Omental fat pad (tissue), 4 donors: ENCODE measurements at places on chromosomes 13 and 19. TPM values are rescaled to one million over a fixed set of nuclear protein-coding genes. Genes with fewer than 3 reads are reported as not detected.

DNA sequence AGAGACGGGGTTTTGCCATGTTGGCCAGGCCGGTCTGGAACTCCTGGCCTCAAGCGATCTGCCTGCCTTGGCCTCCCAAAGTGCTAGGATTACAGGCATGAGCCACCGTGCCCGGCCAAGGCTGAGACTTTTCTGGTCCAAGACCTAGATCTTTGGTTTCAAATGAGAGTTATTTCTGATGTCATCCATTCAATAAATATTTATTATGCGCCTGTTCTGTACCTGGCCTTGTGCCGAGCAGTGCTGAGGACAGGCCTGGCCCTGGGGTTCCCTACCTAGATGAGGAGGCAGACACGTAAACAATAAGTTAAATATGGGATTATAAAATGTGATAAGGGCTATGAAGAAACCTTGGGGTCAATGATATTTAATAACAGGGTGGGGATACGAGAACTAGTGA, 4.5 kb downstream of the RELB start:
- no peak for DNase-seq

Gene POMP
- 79.6 TPM for total RNA-seq

Gene GET3
- 44.4 TPM for total RNA-seq

GRCh38 chr13:29504691-29505090, 90.8 kb downstream of the SLC7A1 start:
- no peak for DNase-seq

Gene ALOX5AP
- total RNA-seq, result 45.0 TPM
